ENCODE measurements at places on chromosomes 5 and 9. TPM values are rescaled to one million over a fixed set of nuclear protein-coding genes. Genes with fewer than 3 reads are reported as not detected.

DNA sequence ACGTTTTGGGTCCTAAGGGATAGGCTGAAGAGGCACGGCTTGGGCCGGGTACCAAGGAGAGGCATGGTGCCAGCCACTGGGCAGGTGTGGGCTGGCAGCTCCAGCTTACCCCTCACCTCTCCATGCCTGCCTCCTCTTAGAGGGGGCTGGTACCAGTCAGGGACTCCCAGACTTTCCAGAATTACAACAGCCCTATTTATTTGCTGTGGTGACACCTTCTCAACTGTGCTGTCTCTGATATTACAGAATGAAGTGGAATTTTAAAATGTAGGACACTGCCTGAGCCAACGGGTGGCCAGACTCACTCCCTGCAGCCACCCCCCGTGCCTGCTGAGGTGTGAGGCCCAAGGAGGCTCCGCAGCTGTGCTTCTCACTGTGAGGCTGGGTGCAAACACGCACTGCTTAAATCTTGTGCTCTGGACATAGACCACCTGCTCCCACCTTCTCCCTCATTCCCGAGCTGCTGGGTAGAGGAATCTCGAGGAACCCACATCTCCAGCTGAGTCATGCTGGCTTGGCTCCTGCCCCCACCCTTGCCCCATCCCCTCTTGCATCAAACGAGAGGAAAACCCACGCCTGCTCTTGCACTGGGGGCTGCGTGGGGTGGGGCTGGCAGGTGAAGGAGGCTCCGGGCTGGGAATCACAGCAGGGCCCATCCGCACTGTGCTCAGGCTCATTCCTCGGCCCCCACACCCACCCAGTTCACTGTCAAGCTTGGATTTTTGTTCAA is 47.9 kb downstream of the PRRT1B start:
- DNase-seq: no peak

TMC1 gene
- total RNA-seq: 0.33 TPM

DNA sequence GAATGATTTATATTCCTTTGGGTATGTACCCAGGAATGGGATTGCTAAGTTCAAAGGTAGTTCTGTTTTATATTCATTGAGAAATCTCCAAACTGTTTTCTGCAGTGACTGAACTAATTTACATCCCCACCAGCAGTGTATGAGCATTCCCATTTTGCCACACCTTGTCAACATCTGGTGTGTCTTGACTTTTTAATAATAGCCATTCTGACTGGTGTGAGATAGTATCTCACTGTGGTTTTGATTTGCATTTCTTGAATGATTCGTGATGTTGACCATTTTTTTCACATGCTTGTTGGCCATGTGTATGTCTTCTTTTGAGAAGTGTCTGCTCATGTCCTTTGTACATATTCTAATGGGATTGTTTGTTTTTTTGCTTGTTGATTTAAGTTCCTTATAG is 421.5 kb downstream of the KIAA0825 start:
- no peak for DNase-seq

MAST4 gene
- 7.3 TPM for total RNA-seq

DNA sequence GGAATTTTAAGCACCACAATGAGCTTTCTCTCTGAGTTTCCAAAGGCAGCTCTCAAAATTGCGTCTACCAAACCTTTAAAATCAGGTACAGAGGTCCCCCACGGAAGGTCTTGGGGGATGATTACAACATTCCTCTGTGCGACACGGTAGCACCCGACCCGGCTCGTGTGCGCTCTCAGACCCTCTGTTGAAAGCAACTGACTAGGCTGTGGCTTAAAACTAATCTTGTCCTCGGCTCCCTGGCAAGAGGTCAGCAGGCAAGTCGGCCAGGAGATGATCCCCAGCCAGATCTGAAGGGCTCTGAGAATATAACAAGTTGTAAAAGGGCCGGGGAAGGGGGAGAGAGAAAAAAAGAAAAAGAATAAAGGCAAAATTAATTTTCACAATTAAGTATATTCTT is 92.6 kb upstream of the LMX1B start:
- DNase-seq: no peak

PIK3R1 gene
- 68.3 TPM for total RNA-seq

DNA sequence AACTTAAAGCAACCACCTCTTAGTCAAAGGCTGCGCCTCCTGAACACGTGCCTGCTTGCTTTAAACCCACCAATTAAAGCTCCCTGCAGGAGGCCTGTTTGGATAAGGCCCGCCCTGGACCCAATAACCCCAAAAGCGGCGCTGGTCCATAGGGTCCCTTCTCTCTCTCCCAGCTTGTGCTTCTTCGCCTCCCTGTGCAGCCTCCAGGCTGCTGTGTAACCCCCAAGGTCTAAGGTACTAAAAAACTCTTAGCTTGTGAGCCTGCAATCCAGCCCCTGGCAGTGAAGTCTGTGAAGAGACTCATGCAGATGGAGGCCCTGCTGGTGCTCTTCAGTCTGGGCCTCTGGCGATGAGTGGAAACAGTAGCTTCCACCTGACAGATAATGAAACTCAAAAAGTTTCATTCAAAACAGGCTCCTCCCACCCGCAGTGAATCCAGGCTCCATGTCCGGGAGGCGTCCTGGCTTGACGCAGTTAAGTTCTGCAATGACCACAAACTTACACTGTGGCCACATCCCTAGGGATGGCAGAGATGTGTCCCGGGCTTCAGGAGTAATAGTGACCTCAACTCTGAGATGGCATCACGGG is 97.3 kb downstream of the PRRT1B start:
- no peak for DNase-seq

PCDHGA6 gene
- 0.52 TPM for total RNA-seq

DNA sequence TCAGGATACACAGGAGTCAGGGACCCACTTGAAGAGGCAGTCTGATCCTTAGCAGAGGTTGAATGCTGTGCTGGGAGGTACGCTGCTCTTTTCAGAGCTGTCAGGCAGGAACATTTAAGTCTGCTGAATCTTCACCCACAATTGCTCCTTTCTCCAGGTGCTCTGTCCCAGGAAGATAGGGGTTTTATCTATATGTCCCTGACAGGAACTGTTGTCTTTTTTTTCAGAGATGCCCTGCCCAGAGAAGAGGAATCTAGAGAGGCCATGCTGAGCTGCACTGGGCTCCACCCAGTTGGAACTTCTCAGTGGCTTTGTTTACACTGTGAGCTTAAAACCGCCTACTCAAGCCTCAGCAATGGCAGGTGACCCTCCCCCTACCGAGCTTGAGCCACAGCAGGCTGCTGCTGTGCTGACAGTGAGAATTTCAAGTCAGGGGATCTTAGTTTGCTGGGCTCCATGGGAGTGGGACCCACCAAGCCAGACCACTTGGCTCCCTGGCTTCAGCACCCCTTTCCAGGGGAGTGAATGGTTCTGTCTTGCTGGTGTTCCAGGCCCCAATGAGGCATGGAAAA is 169.0 kb downstream of the FBXL17 start:
- DNase-seq: no peak

LRRC70 gene
- 0.19 TPM for total RNA-seq

SLCO6A1 gene
- 4.4 TPM for total RNA-seq

DNA sequence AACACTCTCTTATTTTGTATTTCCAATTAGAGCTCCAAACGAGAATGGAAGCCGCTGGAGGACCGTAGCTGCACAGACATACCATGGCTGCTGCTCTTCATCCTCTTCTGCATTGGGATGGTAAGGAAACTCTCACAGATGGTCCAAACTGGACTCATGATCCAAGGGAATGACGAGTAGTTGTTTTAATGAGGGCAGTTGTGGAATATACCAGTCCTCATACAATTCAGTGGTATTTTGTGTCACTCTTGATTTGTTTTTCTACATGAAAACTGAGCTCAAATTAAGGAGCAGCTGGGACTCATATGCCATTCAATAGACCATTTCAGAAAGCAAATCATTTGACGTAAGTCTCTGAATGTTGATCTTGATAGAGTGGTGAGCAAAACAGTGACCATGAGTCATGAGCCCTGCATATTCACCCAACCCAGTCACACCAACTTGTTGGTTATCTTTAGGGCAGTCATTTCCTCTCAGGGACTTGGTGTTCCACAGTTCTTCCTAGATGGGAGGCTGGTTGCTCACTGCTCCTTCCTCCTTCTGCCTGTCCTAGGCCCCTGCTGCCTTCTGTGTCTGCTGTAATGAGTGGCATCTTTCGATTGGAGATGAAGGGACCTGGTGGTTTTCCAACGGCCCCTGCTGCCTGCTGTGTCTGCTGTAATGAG is 54.9 kb downstream of the SLC44A1 start:
- DNase-seq: no peak

- DNase-seq: no peak
Observed at GRCh38 chr5:161086461-161086860, 234.4 kb upstream of the ATP10B start.

CCDC192 gene
- 1.3 TPM for total RNA-seq

IL3 gene
- not detected for total RNA-seq

- no peak for DNase-seq
Observed at GRCh38 chr9:2967766-2968165, 123.9 kb upstream of the PUM3 start.

HAVCR2 gene
- total RNA-seq: 0.55 TPM

Data from neural crest cell (in vitro differentiated cells).